Endothelial cell of umbilical vein (primary cell): ENCODE measurements at places on chromosomes 11 and 22. TPM values are rescaled to one million over a fixed set of nuclear protein-coding genes. Genes with fewer than 3 reads are reported as not detected.

CECR2 gene
- 2.1 TPM in 1 of 2 replicates, not detected in the other for total RNA-seq

DMC1 gene
- total RNA-seq, result 0.91 and 1.1 TPM in 2 replicates

CRYBA4 gene
- total RNA-seq, result not detected in 2 replicates

IGLL1 gene
- total RNA-seq, result not detected in 2 replicates

RCOR2 gene
- 0.13 and 1.7 TPM in 2 replicates for total RNA-seq

LUZP2 gene
- total RNA-seq, result 0.07 and 0.23 TPM in 2 replicates

TSGA10IP gene
- total RNA-seq, result not detected in 2 replicates

KRTAP5-10 gene
- not detected in 2 replicates for total RNA-seq

MRGPRX3 gene
- total RNA-seq, result not detected in 2 replicates

RBFOX2 gene
- 125 and 129 TPM in 2 replicates for total RNA-seq

PTGDR2 gene
- total RNA-seq, result 0.15 TPM in 1 of 2 replicates, not detected in the other

GGTLC2 gene
- not detected in 2 replicates for total RNA-seq

PIH1D2 gene
- total RNA-seq, result 1.3 and 1.8 TPM in 2 replicates

LBHD1 gene
- 7.5 and 10.5 TPM in 2 replicates for total RNA-seq

GRM5 gene
- 0.11 and 0.28 TPM in 2 replicates for total RNA-seq

OR5J2 gene
- not detected in 2 replicates for total RNA-seq

SGSM1 gene
- total RNA-seq, result 0.12 and 1.1 TPM in 2 replicates

PTH gene
- not detected in 2 replicates for total RNA-seq

OR8D4 gene
- total RNA-seq, result not detected in 2 replicates

C11orf42 gene
- total RNA-seq, result not detected in 2 replicates

SAA4 gene
- total RNA-seq, result not detected in 2 replicates

NLRP6 gene
- total RNA-seq, result not detected in 2 replicates

RANBP1 gene
- total RNA-seq, result 237 and 247 TPM in 2 replicates

DEFB131B gene
- not detected in 2 replicates for total RNA-seq

KRTAP5-8 gene
- total RNA-seq, result not detected in 2 replicates

PKNOX2 gene
- 0.11 and 0.14 TPM in 2 replicates for total RNA-seq

NLRP14 gene
- total RNA-seq, result 0.24 and 0.35 TPM in 2 replicates

CYB5R3 gene
- total RNA-seq, result 217 and 232 TPM in 2 replicates

OR6T1 gene
- not detected in 2 replicates for total RNA-seq

ROBO4 gene
- 464 and 474 TPM in 2 replicates for total RNA-seq

FAM168A gene
- total RNA-seq, result 20.5 and 22.5 TPM in 2 replicates

IL18 gene
- total RNA-seq, result 1.5 and 1.6 TPM in 2 replicates

APOA4 gene
- total RNA-seq, result not detected in 2 replicates

KDM4D gene
- 1.0 and 1.3 TPM in 2 replicates for total RNA-seq

MYEOV gene
- total RNA-seq, result 7.0 and 14.4 TPM in 2 replicates

ADAMTS8 gene
- not detected in 2 replicates for total RNA-seq

OR5A1 gene
- total RNA-seq, result not detected in 2 replicates

TSPAN32 gene
- not detected in 2 replicates for total RNA-seq

HEPN1 gene
- not detected in 2 replicates for total RNA-seq

MRGPRE gene
- total RNA-seq, result not detected in 2 replicates

CD248 gene
- not detected in 2 replicates for total RNA-seq

SLC22A25 gene
- not detected in 2 replicates for total RNA-seq

PGA3 gene
- total RNA-seq, result not detected in 2 replicates

MUC2 gene
- total RNA-seq, result not detected in 2 replicates

PLEKHA7 gene
- 3.8 and 6.8 TPM in 2 replicates for total RNA-seq
